ENCODE measurements at places on chromosomes 4 and X.

DNA sequence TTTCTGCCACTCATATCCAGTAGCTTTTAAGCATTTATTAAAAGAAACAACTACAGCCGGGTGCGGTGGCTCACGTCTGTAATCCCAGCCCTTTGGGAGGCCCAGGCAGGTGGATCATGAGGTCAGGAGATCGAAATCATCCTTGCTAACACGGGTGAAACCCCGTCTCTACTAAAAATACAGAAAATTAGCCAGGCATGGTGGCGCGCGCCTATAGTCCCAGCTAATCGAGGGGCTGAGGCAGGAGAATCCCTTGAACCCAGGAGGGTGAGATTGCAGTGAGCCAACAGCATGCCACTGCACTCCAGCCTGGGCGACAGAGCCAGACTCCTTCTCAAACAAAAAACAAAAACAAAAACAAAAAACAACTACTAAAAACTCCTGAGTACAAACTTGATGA is 119.8 kb downstream of the EPHA5 start:
- no peak for DNase-seq

- no peak for DNase-seq
These were observed 26.6 kb downstream of the VSIG4 start for GRCh38 chrX:66013194-66013816.

DNA sequence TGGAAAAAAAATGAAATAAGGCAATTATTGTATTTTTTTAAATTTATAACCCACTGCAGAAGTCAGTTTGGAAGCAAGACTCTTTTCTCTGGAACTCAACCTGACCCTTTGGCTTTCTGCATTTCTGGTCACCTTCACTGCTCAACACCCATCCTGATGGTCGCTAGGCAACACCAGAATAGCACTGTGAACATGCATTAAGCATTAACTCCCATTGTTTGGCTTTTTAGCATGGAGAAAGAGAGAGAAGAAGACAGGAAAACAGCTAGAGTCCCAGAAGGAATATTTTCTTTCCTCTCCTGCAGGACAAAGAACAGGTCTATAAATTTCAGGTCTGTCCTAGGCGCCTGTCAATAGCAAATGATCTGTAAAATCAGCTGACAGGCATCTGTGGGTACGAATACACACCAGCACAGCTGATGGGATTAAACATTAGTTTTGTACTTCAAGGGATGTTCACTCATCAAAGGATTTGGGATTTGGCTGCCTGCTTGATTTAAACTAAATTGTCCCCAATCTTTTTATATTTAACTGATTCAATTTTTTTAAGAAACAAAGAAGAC is 137.2 kb upstream of the ETNPPL start:
- no peak for DNase-seq

DNA sequence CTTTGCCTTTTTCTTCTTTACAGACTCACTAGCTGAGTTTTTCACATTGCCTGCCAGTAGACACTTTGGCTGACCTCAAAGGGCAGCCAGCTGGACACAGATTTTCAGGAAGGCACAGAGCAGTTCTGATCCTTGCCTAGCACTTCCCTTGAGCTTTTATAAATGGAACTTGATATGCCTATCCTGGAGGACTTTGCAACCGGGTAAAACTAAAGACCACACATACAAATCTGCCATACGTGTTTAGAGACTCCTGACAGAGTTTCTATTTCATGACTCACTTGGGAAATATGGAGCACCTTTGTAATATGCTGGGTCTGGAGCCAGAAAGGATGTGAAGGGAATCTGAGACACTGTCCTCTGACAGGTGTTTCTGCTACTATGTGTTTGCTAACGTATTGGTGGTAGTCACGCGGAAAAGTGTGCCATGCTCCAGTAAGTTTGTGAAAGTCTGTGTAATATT is 56.7 kb upstream of the RASSF6 start:
- DNase-seq = peak; percentile 73

DNA sequence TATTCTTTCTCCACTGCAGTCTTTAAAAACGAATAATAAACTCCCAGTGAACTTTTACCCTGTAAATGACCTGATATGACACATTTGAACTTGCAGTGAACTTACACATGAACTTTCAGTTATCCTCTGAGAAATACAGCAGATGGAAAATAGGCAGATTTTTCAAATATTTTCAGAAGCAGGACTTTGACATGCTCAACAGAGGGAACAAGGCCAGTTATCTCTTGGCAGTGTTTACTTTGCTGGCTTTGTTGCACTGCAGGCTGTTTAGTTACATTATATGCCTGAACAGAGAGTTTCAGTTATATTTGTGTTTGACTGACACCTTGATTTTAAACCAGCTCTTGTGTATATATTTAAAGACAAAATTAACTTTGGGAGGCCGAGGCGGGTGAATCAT is 47.6 kb upstream of the FGG start:
- no peak for DNase-seq

- no peak for DNase-seq
These were observed 161.6 kb upstream of the PRDX4 start for GRCh38 chrX:23505531-23506303.

- no peak for DNase-seq
These were observed 51.1 kb downstream of the SEC24D start for GRCh38 chr4:118784776-118785175.
